ENCODE measurements at places on chromosomes 7 and 10.
A peak's percentile ranks its signal among the peaks of the same experiment; 100 is the strongest.

- no peak for DNase-seq
Measured at GRCh38 chr10:109743146-109743545, 180.2 kb downstream of the XPNPEP1 start.

DNA sequence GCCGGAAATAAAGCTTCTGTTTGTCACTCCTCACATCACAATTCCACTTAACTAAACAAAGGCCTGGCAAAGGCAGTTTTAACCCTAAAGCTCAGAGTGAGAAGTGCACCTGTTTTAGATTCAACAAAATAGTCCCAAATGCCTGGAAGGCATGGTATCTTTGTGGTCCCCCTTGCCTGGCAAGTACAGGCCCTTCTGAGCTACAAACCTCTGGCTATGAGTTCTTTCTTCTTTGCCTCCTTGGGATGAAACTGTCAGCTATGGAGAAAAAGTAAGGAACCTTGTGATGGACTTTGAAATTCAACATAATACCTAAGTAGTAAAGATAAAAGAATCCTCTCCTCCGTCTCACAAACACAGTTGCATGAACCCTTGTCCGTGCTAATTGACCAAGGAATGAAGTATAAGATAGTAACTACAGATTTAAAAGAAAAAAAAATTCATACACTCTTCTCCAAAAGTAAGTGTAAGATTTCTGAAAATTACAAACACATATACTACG, 244.5 kb upstream of the ETV1 start:
- no peak for DNase-seq

- DNase-seq: no peak
Measured at GRCh38 chr10:35463878-35464277, 127.6 kb downstream of the CCNY start.

DNA sequence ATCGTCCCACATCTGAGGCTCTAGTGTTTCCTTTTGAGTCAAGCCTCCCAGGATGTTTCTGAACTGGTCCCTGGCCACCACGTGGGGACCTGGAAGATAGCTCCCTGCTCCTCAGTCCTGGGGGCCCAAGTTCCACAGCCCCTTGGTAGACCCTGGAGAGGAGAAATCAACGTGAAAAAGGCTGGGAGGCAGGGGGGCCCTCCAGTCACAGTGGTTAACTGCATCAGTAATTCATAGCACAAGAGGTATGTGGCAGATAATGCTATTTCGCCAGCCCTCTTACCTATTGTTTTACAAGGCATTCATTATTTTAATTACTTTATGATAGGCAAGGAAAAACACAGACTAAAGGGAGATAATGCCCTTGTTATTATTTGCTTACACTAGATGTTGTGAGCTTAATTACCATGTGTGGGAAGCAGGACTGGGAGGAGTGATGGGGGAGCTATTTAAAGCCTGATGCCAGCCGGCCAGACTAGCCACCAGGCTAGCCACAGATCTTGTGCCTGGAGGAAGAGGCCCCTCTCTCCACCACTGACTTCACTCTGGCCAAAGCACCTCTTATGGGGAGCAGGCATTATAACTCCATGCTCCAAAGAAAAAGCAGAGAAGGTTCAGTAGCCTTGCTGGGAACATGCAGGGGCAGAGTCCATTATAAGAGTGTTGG, 230.7 kb downstream of the KCNMA1 start:
- DNase-seq: no peak

DNA sequence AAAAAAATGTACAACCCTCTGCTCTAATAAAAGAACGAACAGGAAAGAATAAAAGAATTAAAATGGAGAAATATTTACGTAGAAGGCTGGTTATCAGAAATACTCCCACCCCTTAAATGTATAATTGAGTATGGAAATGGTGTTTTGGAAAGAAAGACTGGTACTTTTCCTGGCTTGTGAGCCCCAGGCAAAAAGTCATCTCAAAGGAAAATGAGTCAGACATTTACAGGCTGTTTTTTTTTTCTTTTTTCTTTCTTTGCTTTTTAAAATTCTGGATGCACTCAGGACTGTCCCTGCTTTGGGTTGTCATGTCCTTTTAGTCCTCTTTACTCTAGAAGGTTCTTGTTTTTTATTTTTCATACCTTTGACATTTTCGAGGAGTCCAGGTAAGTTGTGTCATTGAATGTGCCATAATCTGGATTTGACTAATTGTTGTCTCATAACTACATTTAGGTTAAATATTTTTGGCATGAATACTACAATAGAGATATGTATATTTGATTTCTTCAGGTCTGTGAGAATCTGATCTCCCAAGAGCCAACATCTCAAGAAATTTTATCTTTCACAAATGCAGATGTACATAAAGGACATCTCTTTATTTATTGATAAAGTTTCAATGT, 313.0 kb upstream of the GLI3 start:
- no peak for DNase-seq

DNA sequence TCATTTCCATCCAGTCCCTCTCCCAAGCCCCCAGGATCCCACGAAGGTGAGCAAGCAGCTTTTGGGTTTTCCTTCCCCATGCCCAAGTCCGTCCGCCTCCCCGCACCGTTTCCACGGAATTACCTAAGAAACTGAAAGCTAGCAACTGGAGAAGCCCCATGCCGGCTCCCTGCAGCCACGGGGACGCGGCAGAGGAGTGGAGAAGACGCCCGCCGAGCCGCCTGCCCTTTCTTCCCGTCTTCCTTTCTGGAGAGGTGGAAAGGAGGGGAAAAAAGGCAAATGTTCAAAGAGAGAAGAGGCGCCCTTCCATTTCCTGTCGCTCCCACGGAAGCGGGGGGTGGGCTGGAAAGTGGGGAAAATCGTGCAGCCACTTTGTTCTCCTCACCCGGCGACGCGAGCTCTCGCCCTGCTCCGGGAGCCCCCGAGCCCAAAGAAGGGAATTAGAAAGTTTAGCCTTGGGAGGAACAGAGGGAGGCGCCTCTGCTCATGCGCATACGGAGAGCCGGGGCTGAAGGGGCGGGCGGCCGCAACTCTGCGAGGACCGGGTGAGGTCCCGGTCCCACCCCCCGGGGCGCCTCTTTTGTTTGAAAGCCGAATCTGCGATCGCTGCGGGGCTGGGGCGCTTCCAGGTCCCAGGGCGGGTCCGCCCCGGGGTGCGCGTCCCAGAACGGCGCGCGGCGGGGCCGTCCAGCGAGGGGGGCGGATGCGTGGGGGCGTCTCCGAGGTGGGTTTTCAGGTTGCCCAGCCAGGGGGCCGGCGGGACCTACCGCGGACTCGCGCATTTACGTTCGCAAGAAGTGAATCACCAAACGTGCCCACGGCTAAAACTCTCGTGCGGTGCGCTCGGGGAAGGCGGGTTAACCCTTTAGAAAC, at the start of gene LAMB1:
Gene LAMB1 (minus strand): TSS at position 436 of the 873 bp plus-strand sequence. CDS start 276 bp downstream, at position 160.
- DNase-seq: peak; percentile 56

- DNase-seq: no peak
Measured at GRCh38 chr7:30162622-30163124, 27.9 kb downstream of the MTURN start.

DNA sequence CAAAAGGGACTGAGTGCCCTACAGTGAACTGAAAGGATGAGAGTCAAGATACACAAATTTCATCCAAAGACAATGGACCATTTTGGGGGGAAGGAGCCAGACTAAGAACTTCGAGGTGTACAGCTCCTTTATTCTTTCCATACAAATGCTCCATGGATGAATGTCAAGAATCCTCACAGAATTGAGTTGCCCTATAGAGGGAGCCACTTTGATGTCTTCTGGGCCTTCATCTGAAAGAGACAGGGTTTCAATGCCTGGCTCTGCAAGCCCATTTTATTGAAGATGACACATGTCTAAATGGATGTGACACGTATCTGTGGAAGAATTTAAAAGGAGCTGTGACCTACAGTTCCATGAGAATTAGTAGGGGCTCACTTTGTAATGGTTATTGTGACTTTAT, 32.0 kb upstream of the NRG3 start:
- DNase-seq: no peak

- DNase-seq: no peak
Measured at GRCh38 chr7:33038639-33039038, 23.9 kb downstream of the NT5C3A start.

GRCh38 chr10:87960230-87960629, 96.8 kb downstream of the PTEN start:
- DNase-seq: no peak

GRCh38 chr7:29287366-29287765, 92.8 kb downstream of the CHN2 start:
- DNase-seq: no peak

All from adrenal gland (tissue), 19 donors.